ENCODE measurements at places on chromosomes 7 and 10.

- no peak for DNase-seq
Measured at GRCh38 chr7:154610903-154611302, 392.0 kb downstream of the PAXIP1 start.

DNA sequence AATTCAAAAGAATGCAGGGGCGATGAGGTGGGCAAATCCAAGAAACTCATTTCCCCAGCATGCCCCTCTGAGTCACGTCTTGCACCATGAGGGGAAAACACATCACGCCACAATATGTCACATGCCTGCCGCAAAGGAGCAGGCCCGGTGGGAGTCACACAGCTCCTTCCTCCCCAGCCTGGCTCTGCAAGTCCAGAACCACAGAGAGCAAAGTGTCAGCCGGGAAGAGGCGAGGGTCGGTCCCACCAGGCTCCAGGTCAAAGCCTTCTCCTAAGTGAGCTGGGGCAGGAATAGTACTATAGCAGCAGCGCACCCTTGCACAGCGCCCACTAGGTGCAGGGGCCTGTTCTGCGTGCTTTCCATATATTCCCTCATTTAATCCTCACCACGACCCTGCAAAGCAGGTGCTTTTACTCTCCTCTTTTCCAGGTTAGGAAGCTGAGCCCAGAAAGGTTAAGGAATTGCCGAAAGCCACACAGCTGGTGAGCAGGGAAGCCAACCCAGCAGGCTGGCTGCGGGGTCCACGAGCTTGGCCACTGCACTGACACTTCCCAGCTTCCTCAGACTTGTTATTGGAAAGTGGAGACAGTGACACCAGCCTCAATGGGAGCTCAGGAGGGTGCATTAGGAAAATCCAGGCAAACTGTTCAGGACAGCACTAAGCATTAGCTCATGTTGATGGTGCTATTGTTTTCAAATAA, 94.0 kb upstream of the ZMIZ1 start:
- peak; percentile 35 for DNase-seq

- no peak for DNase-seq
Measured at GRCh38 chr7:21939858-21940372, 5.8 kb downstream of the CDCA7L start.

- DNase-seq: no peak
Measured at GRCh38 chr10:110069502-110069982, 61.8 kb downstream of the ADD3 start.

DNA sequence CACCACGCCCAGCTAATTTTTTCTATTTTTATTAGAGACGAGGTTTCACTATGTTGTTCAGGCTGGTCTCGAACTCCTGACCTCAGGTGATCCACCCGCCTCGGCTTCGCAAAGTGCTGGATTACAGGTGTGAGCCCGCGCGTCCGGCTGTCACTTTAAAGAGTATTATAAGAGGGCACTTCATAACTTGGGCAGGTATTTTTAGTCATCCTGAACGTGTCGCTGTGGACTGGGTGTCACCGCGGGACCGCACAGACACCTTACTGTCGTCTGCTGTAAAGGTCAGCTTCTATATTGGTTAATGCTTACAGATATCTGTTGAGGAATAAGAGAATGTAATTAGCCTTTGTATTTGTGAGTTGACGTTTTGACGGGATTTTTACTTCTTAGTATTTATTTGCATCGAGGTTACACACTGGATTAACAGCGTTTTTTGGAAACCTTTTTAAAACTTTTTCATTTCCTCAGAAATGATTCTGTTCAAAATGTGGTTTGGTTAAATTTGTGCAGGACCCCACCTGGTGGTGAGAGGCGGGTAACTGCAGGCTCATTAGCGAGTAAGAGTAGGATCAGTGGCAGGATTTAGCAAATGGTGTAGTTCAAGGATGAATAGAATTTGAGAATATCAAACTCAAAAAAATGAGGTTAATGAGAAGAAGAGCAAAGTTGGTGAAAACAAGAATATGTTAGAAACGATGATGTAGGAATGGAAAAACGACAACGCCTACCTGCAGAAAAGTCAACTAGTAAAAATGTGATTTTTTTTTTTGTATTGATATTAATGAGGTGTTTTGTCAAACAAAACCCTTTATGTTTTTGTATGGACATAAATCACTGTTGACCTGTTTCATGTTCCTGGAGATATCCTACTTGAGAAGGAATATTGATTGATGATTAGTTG, 3.2 kb downstream of the DNAJB6 start:
- peak; percentile 12 for DNase-seq

DNA sequence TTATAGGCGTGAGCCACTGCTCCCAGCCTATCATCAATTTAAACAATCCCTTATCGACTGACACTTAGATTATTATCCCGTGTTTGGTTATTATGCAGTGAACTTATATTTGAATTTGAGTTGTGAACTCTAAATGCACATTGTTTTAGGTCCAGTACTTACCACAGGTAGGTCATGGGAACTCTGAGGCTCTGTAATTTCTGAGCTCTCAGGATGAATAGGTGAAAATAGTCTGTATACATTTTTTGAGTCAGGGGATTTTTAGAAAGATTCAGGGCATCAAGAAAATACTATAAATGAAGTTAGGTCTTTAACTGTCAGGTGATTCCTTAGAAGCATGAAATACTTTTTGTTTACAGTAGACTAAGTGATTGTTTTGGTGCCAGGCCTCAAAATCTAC, 8.8 kb downstream of the CCDC136 start:
- DNase-seq: no peak

DNA sequence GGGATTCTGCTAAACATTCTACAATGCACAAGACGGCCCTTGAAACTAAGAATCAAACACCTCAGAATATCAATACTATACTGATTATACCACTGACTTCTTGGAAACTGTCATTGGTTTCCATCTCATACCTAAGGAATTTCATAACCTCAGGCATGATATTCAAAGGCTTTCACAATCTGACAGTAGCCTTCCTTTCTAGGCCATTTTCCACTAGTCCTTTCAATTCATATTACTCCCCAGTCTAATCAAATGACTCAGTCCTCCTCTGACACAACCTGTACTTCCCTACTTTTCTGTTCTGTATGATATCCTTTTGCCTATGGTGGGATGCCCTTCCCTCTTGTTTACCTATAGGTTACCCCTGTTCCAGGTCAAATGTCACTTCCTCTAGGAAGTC, 48.3 kb downstream of the CSTF2T start:
- no peak for DNase-seq

- no peak for DNase-seq
Measured at GRCh38 chr10:25707976-25708671, 225.9 kb upstream of the MYO3A start.

DNA sequence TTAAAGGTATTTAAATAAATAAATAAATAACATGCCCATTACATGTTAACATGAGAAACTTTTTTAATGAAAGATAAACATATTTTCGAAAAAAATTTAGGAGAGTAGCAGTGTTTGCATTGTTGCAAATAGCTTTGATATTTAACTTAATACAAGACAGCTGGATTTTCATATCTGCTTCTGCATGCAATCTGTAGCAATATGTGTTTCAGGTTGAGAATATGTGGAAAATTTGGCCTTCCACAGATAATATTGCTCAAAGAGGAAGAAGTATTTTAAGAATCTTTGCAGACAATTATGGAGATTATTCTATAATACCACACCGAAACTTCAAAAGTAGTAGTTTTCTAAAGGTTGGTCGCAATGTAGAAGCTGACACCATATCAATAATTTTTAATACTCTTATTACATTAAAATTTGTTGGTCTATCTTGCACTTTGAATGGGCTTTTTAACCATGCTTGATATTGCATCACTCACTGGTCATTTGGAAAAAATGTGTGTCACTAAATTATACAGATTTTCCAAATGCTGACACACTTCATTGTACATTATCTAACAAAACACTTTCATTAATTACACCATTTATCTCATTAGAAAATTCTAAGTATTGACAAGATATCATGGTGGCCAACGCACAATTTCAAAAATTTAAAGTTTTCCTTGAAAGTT, 229.8 kb upstream of the HDAC9 start:
- no peak for DNase-seq

- no peak for DNase-seq
Measured at GRCh38 chr7:36245684-36246299, 92.7 kb downstream of the EEPD1 start.

DNA sequence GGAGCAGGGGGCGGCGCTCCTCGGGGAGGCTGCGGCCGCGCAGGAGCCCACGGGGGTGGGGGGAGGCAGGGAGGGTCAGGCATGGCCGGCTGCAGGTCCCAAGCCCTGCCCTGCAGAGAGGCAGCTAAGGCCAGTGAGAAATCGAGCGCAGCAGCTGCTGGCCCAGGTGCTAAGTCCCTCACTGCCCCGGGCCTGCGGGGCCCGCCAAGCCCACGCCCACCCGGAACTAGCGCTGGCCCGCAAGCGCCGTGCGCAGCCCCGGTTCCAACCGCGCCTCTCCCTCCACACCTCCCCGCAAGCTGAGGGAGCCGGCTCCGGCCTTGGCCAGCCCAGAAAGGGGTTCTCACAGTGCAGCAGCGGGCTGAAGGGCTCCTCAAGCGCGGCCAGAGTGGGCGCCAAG, 28.3 kb upstream of the TES start:
- DNase-seq: no peak

DNA sequence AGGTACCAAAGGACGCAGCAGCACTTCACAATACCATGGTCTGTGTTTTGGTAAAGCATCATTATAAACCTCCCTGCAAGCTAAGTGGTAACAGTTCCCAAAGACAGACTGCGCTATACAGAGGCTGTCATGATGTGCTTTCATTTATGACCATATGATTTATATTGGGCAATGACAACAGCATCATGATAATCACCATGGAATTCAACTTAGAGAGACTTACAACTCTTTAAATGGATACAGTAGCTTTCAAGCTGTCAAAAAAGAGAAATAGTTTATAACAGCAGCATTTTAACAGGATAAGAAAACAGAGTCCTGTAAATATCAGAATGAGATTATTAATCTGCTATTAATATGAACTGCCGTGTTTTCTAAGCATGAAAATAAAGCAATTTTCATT, 341.7 kb downstream of the GPR37 start:
- DNase-seq: no peak

DNA sequence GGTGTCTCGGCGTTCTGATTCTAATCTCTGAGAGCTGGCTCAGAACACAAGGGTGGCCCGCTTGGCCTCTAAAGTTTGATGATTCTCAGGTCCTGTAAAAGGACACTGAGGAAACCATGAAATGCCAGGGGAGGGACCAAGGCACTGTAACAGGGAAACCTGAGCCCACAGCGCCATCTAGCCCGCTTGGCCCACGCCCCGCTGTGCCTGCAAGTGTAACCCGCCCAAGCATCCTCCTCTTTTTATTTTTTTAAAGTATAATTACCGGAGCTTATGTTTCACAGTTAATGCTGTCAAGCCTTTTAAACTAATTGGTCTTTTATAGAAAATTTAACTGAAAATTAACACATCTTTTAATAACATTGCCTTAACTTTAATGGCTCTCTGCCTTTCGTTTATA, 734.7 kb downstream of the KCNMA1 start:
- DNase-seq: no peak

GRCh38 chr10:92010047-92010735, 86.6 kb downstream of the BTAF1 start:
- DNase-seq: no peak

DNA sequence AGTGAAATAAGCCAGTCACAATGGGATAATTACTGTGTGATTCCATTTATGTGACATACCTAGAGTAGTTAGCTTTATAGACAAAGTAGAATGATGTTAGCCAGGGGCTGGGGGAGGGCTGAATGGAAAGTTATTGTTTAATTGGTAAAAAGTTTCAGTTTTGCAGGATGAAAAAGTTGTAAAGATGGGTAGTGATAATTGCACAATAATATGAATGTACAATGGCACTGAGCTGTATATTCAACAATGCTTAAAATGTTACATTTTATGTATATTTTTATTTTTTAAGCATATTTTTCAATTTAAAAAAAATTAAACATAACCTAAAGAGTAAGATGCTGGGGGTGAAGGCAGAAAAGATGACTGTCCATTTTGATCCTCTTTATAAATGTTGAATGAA, 216.1 kb upstream of the KAT6B start:
- no peak for DNase-seq

- no peak for DNase-seq
Measured at GRCh38 chr10:3933733-3934132, 148.7 kb upstream of the KLF6 start.

- DNase-seq: no peak
Measured at GRCh38 chr10:3931224-3931623, 146.2 kb upstream of the KLF6 start.

DNA sequence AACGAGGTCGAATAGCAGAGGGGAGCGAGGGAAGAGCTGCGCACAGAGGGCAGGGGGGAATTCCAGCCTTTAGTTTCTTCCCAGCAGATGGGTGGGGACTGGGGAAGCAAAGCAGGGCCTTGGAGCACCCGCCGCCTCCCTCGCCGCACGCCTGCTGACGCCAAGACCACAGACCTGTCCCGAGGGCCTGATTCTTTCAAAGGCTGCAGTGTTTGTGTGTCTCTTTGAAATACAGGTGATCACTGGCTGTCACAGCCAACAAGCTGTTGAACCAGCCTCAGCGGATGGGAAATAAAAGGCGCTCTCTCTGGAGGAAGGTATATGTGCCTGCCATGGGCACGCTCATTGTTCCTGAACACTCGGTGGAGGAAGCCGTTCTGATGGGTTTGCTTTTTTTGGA, 119.3 kb downstream of the FAM53B start:
- no peak for DNase-seq

DNA sequence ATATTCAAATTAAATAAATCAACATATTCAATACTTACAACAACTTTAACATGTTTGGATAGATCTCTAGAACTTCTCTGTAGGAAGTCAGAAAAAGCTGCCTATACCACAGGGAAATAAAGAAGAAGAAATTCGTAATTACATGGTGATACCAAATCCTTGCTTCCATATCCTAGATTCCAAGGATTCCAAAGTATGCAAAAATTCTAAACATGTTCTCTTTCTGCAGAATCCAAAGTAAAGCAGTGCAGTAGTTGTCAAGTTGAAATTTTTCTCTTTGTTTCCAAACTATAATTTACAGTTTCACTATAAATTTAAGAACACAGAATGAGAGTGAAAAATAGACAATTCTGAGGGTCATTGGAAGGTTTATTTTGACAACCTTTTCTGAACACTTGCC, 233.7 kb upstream of the PTN start:
- no peak for DNase-seq

GRCh38 chr7:1825897-1826741, 156.0 kb downstream of the ELFN1 start:
- no peak for DNase-seq

DNA sequence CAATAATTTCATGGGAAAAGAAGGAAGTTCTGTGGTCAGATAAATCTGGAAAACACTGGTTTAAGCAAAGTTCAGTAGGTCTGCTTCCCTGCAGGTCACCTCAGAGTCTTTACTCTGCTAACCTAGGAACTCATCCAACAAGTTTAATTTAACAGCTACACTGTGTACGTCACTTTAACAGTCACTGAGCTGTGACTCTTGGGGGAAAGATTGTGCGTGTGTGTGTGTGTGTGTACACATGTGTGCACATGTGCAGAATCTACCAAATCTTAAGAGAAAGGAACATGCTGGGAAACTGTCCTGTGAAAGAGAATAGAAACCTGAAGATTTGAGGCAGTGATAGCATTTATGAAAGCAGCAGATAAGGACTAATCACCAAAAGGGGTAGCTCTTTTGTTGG, 62.6 kb downstream of the IKZF1 start:
- no peak for DNase-seq

- no peak for DNase-seq
Measured at GRCh38 chr10:6383096-6383812, 180.5 kb downstream of the PFKFB3 start.

GRCh38 chr10:126398924-126399323, 10.6 kb upstream of the ADAM12 start:
- no peak for DNase-seq

Measured in stimulated activated CD8-positive, alpha-beta memory T cell treated with anti-CD3 and anti-CD28 coated beads, Interleukin-15, amount 100 ng/mL, for 24 hours (primary cell).